Renal cortex interstitium (tissue), 15 donors: ENCODE measurements at places on chromosomes 5 and 9. TPM values are rescaled to one million over a fixed set of nuclear protein-coding genes. Genes with fewer than 3 reads are reported as not detected.

DNA sequence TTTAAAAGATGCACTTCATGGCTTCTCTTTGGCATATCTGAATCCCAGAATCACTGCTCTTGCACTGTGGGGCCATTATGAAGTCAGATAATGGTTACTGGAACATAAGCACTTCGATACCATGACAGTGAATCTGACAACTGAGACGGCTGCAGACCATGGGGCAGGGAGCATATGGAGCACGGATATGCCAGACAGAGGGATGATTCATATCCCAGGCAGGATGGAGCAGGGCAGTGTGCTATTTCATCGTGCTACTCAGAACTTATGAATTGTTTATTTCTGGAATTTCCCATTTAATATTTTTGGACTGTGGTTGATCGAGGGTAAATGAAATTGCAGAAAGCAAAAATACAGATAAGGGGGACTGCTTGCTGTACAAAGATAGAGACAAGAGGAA lies 145.0 kb downstream of the EGFLAM start:
- no peak for DNase-seq

- no peak for DNase-seq
Measured at GRCh38 chr9:127611899-127612790, at the start of gene STXBP1. Gene STXBP1, plus strand, starts transcription at chr9:127612277. Its CDS starts 127 bp downstream, at chr9:127612404.

- no peak for DNase-seq
Measured at GRCh38 chr9:16314476-16314875, 556.0 kb downstream of the BNC2 start.

- DNase-seq, result no peak
Measured at GRCh38 chr9:30329431-30329830, 2055.0 kb upstream of the ACO1 start.

DNA sequence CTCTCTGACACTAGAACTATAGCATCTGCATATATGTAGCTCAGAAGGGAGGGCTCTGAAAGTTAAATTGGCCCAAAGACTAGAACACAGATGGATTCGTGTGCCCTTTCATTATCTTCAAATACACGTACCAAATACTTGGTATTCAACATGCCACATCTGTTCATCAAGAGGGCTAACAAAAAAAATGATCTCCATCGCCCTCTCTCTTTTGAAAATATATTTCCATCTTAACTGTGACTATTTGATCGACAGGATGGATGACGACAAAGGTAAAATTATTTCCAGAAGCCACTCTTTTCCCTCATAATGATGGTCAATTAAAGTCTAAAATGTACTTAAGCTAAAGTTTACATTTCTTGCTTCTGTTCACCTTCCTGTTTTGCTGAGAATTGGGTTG lies 77.0 kb downstream of the SEMA6A start:
- DNase-seq, result no peak

- no peak for DNase-seq
Measured at GRCh38 chr5:40171971-40172370, 507.7 kb upstream of the PTGER4 start.

GRCh38 chr5:65390208-65390607 lies 91.5 kb downstream of the ADAMTS6 start:
- DNase-seq, result no peak

GRCh38 chr9:14418301-14418940 lies 104.5 kb upstream of the NFIB start:
- no peak for DNase-seq

GRCh38 chr5:439636-440035 lies 3.3 kb upstream of the EXOC3 start:
- DNase-seq, result no peak

DNA sequence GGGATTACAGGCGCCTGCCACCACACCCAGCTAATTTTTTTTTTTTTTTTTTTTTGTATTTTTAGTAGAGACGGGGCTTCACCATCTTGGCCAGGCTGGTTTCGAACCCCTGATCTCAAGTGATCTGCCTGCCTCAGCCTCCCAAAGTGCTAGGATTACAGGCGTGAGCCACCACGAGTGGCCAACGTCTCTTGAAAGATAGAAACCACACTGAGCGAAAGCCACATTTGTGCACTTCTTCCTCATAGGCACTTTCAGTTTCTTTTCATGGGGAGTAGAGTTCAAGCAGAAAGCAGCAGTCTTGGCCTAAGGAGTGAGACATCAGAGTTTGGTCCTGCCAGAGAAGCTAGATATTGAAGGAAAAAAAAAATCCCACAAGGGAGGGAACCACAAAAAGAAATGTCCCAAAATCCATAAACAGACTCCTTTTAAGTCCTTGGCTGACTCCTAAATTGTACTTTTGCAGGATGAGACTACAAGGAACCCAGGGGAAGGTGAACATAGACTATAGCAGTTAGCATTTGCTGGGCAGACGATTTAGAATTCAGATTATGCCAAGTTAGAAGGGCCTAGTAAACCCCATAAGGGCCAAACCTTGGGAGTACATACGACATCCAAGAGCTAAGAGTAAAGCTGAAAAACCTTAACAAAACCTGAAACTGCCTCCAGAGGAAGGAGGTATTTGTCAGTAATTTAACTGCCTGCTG lies 43.9 kb upstream of the GLIPR2 start:
- no peak for DNase-seq

GRCh38 chr9:113352411-113352810 lies 3.1 kb downstream of the BSPRY start:
- DNase-seq, result no peak

DNA sequence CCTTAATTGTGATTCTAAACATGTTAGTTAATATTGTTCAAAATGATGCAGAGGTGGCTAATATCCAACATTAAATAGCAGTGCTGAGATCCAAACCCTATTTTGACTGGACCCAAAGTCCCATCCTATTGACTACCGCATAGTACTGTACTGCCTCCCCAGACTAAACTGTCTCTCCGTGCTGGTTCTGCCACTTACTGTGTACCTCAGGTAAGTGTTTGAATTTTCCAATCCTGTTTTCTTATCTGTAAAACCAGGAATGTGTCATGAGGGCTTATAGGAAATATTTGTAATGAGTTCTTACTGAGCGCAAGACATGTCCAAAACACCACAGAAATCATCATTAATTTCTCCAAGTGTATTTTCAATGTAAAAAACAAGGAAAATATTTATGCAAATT lies 209.2 kb upstream of the CD180 start:
- no peak for DNase-seq

GRCh38 chr9:341634-342421 lies 127.2 kb downstream of the DOCK8 start:
- no peak for DNase-seq

DNA sequence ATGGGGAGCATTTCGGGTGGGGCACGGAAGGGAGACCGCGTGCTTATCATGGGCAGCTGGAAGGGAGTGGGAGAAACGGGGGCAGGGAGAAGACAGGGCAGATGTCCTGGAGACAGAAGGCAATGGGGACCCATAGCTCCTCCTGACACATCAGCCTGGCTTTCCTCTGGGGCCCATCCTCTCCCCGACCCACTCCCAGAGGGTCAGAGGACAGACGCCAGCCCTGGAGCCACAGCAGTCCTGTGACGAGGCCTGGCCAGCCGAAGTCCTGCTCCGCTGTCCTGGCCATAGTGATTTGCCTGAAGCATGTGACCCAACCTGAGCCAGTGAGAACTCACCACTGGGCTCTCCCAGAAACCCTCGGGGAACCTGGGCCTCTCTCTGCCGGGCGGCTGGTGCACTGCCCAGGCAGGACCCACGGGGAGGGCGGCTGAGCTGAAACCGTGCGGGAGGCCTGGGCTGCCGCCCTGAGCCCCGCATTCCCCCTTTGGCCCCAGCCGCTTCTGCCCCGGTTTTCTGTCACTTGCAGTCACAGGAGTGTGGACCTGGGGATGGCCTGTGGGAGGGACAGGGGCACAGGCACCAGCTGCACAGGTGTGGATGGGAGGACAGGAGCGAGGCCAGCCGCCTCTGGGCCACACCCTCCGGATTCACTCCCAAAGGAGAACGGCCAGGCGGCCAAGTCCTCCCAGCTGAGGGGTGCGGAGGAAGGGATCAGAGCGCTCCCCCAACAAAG lies 19.8 kb downstream of the ADAMTS2 start:
- no peak for DNase-seq

DNA sequence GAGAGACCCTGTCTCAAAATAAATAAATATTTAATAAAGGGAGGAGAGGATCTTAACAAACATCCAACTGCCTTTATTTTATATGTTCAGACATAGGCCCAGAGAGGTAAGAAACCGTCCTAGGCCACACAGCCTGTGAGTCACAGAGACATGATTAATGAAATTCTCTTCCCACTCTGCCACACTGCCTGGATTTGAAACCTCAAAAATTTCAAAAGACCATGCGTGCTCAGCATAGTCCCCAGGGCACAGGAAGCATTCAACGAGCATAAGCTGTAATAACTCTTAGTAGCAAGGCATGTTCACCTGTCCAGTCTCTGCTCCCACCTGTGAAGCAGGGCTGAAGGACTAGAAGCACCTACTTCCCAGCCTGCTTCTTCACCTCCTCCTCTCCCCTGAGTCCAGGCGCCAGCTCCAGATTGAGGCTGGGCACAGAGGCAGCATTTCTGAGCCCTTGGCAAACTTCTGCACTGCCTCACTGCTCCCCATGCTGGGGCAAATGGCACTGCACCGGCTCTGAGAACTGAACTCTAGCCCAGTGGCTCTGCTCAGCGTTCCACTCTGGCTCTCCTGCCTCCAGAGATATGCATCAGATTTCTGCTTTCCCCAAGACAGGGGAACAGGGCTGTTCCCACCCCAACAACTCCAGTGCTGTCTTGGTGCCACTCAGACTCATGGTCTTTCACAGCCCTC lies 1.1 kb downstream of the FAT2 start:
- no peak for DNase-seq

- no peak for DNase-seq
Measured at GRCh38 chr5:65734921-65735320, 12.9 kb downstream of the NLN start.

- no peak for DNase-seq
Measured at GRCh38 chr5:170520372-170520771, 16.6 kb downstream of the KCNIP1 start.

DNA sequence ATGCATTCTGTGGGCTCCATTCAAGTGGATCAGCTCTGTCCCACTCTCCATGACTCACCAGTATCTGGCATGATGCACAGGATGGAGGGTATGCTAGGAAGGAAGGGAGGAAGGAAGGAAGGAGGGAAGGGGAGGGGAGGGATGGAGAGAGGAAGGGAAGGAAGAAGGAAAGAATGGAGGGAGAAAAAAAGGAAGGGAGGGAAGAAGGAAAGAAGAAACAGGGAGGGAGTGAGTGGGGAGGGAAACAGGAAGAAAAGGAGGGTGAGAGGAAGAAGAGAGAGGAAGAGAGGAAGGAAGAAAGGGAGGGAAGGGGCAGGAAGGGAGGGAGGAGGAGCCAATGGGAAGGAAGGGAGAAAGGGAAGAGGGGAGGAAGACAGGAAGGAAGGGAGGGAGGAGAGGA lies 5.3 kb upstream of the BARHL1 start:
- DNase-seq, result no peak

Gene DMRTA1
- 1.8 TPM for polyA plus RNA-seq

Gene AKNA
- polyA plus RNA-seq, result 13.3 TPM

Gene MYMK
- polyA plus RNA-seq, result not detected

Gene SPATA31D4
- polyA plus RNA-seq, result not detected

Gene ARL15
- 30.9 TPM for polyA plus RNA-seq
